Stimulated activated CD8-positive, alpha-beta memory T cell treated with anti-CD3 and anti-CD28 coated beads, Interleukin-7, amount 100 ng/mL, for 1 hour (primary cell): ENCODE measurements at places on chromosomes 13 and 19.

DNA sequence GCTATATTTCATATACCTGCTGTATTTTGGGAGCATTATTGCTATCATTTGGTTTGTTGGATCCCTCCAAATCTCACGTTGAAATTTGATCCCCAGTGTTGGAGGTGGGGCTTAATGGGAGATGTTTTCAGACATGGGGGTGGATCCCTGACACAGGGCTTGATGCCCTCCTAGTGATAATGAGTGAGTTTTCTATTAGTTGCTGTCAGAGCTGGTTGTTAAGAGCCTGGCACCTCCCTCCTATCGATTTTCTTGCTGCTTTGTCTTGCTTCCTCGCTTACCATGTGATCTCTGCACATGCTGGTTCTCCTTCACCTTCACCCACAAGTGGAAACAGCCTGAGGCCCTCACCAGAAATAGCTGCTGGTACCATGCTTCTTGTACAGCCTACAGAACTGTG lies 259.9 kb upstream of the STARD13 start:
- no peak for DNase-seq

GRCh38 chr13:43831088-43831487 lies 44.3 kb upstream of the ENOX1 start:
- DNase-seq, result no peak

- no peak for DNase-seq
These were observed 1.7 kb downstream of the SPRED3 start for GRCh38 chr19:38389957-38390924.

DNA sequence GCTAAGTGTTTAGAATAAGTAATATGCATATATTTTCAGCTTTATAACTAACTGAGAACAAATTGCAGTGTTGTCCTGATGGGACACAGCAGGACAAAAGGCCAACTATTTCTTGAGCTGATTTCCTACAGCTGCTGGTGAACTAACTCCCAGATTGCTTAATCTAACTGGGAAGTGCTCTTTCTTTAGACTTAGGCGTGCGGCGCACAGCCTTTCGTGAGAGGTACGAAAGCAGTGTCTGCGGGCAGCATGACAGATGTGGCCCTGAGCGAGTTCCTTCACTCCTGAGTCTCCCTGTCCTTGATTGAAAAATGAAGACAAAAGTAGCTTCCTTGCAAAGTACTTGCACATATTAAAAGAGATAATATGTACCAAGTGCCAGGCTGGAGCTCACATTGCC lies 47.3 kb upstream of the NPAS1 start:
- DNase-seq, result no peak

- no peak for DNase-seq
These were observed 24.2 kb downstream of the ZNF763 start for GRCh38 chr19:11989112-11989456.

GRCh38 chr19:38698225-38699026 lies 45.8 kb downstream of the CAPN12 start:
- no peak for DNase-seq

- no peak for DNase-seq
These were observed 142.2 kb downstream of the SIPA1L3 start for GRCh38 chr19:38049105-38049649.

- DNase-seq, result no peak
These were observed 18.0 kb downstream of the KLK4 start for GRCh38 chr19:50893047-50893736.

GRCh38 chr13:73687087-73687486 lies 447.1 kb downstream of the KLF12 start:
- DNase-seq, result no peak

DNA sequence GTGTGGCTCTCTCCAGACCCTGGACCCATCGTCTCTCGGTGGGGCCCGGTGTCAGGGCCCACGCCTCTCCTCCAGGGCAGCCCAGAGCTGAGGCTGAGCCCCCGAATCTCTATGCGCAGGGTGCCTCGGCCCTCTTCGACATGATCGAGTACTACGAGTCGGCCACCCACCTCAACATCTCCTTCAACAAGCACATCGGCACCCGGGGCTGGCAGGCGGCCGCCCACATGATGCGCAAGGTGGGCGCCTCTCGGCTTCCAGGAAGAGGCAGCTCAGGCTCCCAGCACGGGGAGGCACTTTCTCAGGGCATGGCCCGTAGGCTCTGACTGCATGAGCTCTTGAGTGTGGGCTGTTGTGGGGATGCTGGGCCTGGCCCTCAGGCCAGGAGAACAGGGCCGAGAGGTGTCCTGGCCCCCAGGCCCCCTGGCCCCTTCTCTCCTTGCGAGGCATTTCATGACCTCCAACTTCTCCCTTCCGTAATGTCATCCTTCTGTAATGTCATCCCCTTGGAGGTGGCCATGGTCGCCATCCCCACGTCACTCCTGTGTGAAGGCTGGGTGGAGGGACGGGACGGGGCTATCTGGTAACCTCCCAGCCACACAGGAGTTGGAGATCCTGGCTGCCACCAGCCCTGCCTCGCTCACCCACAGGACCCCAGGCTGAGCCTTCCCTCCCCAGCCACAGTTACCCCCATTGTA lies 19.4 kb downstream of the NKPD1 start:
- DNase-seq, result no peak

GRCh38 chr19:39187552-39187943 lies 9.2 kb upstream of the NCCRP1 start:
- no peak for DNase-seq

- no peak for DNase-seq
These were observed 7.6 kb downstream of the DNAJB1 start for GRCh38 chr19:14510311-14511228.

DNA sequence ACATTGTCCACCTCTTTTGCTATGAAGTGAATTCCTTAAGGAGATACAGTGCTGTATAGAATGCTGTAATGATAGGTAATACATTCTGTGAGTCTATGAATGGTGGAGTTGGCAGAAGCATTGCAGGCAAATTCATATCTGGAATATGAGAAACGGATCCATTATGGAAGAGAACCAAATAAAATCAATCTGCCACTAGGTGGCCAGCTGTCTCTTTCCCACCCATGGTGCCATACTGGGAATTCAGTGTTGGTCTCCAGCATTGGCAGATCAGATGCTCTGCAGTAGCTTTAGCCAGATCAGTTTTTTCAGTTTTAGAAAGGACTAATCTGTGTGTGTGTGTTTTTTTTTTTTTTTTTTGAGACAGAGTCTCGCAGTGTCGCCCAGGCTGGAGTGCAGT lies 27.6 kb downstream of the DNAJC3 start:
- no peak for DNase-seq

DNA sequence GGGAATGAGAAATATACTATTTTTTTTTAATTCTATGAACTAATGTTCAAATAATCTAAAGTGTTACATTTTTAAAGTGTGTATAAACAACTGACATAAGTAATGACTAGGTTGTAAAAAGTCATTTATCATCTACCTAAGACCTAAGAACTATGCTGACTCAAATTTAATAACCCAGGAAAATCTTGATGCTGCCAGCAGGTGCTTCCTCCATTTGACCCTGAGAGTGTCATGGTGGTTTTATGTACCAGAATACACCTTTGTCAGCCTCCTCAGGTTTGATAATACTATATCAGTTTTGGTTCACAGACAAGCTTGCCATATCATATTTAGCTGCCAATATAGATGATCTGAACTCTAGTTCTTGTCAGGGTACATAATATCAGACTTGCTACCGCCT lies 1151.2 kb downstream of the PCDH17 start:
- DNase-seq, result no peak

- no peak for DNase-seq
These were observed 34.4 kb upstream of the ZNF562 start for GRCh38 chr19:9709305-9709704.

DNA sequence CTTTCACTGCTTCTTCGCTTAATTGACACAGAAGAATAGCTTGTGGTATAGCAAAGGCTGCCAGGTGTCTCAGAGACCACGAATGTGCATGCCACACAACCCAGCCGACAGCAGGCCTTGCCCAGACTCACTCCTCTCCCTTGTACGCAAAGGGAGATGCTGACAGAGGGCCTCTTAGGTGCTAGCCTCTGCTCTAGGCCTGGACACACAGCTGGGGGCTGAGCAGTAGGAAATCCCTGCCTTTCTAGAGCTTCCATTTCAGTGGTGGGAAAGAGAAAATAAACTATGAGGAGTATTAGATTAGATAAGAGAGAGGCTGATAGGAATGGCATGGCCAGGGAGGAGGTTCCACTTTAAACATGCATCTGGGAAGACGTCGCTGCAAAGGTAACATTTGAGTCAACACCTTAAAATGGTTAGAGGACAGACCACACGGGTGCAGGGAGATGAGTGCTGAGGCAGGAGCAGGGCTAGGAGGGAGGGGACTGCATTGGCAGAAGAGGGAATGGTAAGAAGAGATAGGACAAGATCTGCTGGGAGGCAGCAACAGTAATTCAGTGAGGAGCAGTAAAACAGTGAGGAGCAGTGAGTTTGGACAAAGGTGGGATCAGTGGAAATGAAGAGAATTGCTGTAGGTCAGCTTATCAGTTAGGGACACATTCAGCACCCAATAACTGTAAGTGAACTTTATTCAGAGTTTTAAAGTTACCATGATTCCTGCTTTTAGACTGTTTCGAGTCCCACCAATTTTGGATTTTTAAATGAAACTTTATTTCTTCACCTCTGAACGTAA lies 100.0 kb downstream of the RNF17 start:
- no peak for DNase-seq

- no peak for DNase-seq
These were observed 13.5 kb downstream of the TM9SF2 start for GRCh38 chr13:99514801-99515200.

GRCh38 chr13:104460554-104460953 lies 1394.3 kb upstream of the SLC10A2 start:
- DNase-seq, result no peak

GRCh38 chr13:39374741-39375189 lies 228.2 kb downstream of the LHFPL6 start:
- no peak for DNase-seq

DNA sequence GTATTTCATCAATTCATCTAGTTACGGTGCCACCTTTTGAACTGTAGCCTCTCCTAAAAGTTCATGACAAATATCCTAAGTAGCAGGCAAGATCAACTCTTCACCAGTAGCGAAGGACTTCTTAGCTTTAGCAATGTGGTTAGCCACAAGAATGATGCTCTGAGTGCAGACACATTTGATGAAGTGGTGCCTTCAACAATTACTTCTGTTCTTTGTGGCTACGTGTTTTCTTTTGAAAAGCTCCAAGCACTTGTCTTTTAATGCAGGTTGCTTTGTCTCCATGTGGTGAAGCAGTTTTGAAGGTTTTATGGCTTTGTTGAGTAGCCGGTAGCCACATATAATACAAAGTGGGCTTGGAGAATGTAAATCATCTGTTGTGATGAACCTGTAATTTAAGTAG lies 194.7 kb downstream of the B3GLCT start:
- no peak for DNase-seq

DNA sequence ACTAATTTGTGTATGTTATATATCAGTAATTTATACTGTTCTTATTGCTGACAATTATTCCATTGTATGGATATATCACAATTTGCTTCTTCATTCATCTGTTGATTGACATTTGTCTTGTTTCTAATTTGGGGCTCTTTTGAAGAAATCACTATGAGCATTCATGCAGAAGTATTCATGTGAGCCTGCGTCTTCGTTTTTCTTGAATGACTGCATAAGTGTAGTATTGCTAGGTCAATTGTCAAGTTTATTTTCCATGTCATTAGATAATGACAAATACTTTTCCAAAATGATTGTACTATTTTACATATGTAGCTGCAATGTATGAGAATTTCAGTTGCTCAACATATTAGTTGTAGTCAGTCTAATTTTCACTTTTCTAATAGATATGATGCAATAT lies 1796.9 kb downstream of the SLITRK5 start:
- DNase-seq, result no peak

DNA sequence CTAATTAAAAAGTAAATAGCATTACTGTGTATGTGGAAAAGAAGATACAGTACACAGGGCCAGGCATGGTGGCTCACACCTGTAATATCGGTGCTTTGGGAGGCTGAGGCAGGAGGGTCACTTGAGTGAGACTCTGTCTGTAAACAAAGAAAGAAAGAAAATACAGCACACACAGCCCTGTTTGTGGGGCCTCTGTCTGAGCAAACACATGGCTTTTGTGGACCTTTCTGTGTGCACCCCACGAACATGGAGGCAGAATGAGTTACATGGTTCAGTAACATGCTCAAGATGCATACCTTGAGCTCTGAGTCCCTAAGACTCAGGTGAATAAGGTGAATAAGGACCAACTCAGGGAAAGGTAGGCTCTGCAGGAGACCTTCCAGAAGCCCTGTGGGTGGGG lies 20.0 kb upstream of the AMER2 start:
- no peak for DNase-seq

GRCh38 chr13:103272770-103273169 lies 206.6 kb upstream of the SLC10A2 start:
- no peak for DNase-seq

GRCh38 chr13:94658926-94659597 lies 53.3 kb downstream of the SOX21 start:
- DNase-seq, result no peak

DNA sequence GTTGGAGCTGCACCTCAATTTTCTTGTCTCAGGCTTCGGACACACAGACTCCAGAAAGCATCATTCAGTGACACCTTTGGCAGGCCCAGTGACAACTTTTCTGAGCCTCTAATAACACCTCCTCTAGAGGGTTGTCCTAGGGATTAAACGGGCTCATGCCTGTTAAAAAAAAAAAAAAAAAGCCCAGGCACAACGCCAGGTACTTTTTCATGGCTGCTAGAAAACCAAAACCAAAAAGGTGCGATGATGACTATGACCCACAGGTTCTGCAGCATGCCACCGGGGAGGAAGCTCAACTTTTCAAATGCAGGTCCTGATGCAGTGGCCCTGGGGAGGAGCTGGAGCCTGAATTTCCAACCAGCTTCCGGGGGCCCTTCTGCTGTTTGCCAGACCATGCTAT lies 184.2 kb downstream of the ABCC4 start:
- no peak for DNase-seq

- no peak for DNase-seq
These were observed 8.8 kb downstream of the CC2D1A start for GRCh38 chr19:13914777-13915176.

- no peak for DNase-seq
These were observed 20.7 kb downstream of the VSTM1 start for GRCh38 chr19:54042989-54043388.

DNA sequence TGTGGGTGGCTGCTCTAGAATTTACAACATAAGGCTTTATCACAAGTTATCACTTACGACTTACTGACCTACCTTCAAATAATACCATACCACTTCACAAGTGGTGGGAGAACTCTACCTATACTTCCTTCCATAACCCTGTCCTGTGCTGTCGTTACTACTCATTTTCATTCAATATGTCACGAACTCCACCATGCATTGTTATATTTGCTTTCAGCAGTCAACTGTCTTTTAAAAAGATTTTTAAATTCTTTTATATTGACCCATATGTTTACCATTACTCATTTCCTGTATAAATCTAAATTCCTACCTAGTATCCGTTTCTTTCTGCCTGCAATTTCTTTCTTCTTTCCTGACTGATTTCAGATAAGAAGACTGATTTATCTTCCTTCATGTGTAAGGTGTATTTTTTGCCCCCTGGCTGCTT lies 200.0 kb downstream of the KLF12 start:
- DNase-seq, result no peak

- DNase-seq, result no peak
These were observed 2.6 kb downstream of the UBXN6 start for GRCh38 chr19:4454747-4455718.
